ENCODE measurements at places on chromosomes 1 and 21. TPM values are rescaled to one million over a fixed set of nuclear protein-coding genes. Genes with fewer than 3 reads are reported as not detected.
A peak's percentile ranks its signal among the peaks of the same experiment; 100 is the strongest.

- DNase-seq: no peak
Measured at GRCh38 chr1:203219934-203220333, 9.5 kb downstream of the CHIT1 start.

GRCh38 chr1:197813741-197814140, 38.5 kb upstream of the DENND1B start:
- DNase-seq: no peak

- no peak for DNase-seq
Measured at GRCh38 chr1:22745669-22746585, 35.3 kb downstream of the EPHB2 start.

Gene RGS13
- under 0.01 TPM for total RNA-seq

Gene S100A16
- total RNA-seq: 1.1 TPM

Gene SERTAD4
- total RNA-seq: not detected

GRCh38 chr1:25895365-25895990, 10.7 kb downstream of the STMN1 start:
- DNase-seq: peak; percentile 96

Gene SKI
- 25.3 TPM for total RNA-seq

DNA sequence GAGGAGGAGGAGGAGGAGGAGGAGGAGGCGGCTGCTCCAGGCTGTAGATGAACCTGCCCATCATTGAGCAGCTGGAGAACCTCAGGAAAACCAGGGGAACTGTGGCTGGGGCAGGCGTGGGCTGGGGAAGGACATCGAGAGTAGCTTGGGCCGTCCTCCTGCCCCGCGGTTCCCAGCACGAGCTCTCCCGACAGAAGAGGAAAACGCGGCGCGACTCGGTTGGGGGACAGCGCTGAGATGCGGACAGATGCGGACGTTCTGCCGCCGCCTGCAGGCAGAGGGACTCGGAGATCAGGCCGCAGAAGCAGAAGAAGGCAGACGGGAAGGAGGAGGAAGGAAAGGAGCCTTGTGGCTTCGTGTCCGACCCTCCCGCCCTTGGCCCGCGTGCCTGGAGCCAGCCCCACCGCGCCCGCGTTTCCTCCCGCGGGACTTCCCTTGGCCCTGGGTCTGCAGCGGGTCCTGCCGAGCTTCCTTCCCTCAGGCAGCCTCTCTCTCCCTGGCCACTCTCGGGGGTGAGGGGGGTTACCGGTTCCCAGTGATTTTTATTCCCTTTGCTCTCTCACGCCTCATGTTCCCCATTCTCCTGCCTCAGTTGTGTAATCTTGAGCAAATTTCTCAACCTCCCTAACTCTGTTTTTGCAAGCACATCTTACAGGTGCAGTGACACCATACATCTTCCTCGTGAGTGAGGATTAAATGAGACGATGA, 1.7 kb upstream of the TNFRSF9 start:
- no peak for DNase-seq
